ENCODE measurements at places on chromosomes 2 and 18.
A peak's percentile ranks its signal among the peaks of the same experiment; 100 is the strongest.

GRCh38 chr2:45024600-45025291 lies 15.5 kb upstream of the SIX2 start:
- DNase-seq = peak; percentile 52

DNA sequence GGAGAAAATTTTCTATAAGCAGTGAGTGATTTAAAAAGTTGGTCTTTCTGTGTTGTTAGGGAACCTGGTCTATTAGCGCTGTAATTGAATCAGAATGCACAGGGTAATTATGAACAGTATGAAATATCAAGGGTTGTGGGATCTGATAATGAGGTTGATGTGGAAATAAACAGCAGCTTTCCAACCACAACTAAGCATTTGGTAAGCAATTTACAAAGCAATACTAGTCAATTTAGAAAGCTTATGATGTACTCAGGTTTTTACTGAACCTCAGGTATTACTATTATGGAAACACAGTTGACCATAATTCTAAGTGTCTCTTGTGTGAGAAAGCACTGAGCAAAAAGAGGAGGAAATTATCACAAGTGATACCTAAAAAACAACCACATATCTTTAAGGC lies 11.0 kb upstream of the SMCHD1 start:
- no peak for DNase-seq

- peak; percentile 15 for DNase-seq
Observed at GRCh38 chr18:13103366-13103765, 112.2 kb downstream of the CEP192 start.

GRCh38 chr2:23685181-23685580 lies 241.7 kb downstream of the ATAD2B start:
- DNase-seq = no peak

- DNase-seq = no peak
Observed at GRCh38 chr2:206240327-206240726, 34.1 kb upstream of the ZDBF2 start.

GRCh38 chr2:16115881-16116830 lies 175.8 kb downstream of the MYCN start:
- no peak for DNase-seq

DNA sequence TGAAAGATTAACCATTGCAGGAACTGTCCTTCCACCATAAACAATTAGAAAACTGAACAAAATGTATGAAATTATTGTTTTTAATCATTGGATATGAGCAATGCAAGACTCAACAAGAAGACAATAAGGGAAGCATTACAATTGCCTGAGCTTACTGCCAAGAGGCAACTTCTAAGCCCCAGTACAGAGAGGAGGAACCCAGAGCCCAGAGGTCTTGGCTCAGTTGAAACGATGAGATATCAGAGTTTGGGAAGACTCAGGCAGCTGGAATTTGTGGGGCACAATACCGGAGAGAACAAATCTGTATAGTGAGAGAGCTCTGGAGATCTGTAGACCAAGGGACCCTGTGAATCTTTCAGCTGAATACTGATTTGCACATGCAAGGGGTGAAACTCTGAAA lies 80.6 kb upstream of the ZFP36L2 start:
- DNase-seq = no peak

- DNase-seq = no peak
Observed at GRCh38 chr2:150232321-150232720, 255.1 kb downstream of the RND3 start.

DNA sequence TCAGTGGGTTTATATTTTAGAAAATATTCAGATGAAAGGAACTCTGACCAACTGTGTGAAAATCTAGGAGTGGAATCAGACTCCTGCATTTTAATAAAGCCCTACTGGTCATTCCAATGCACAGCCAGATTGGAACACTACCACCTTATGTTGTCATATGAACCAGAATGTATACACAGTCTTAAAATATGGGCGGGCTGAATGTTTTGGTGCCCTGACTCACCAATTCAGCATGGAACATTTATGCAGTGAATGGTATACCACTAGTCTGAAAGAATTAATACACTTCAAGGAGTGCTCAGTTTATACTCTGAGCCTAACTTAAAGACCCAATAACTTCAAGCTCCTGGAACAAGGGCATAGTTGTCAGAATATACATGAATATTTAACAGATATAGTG lies 280.9 kb upstream of the TCF4 start:
- no peak for DNase-seq

GRCh38 chr2:61714210-61714609 lies 139.7 kb downstream of the FAM161A start:
- DNase-seq = no peak

GRCh38 chr2:120969613-120970355 lies 234.1 kb downstream of the GLI2 start:
- DNase-seq = no peak

DNA sequence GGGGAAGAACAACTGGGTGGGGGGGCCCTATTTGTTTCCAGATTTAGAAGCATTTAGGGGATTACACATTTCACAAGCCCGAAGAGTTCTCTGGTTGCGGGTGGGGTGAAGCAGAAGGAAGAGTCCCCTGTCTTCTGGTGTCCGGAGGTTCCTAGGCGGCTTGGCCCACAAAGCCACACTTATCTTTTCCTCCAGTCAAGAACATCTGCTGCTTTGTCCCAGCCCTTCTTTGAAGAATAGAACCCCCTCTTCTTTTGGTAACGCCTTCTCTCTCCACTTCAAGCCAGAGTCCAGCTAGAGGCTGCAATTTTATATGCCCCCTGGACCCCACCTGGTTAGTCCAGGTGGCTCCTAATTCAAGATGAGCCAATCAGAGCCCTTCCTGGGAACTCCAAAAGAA lies 15.8 kb downstream of the BOLA3 start:
- no peak for DNase-seq

GRCh38 chr2:127909019-127909418 lies 23.3 kb upstream of the AMMECR1L start:
- DNase-seq = no peak

GRCh38 chr2:133884739-133885381 lies 316.6 kb upstream of the NCKAP5 start:
- peak; percentile 10 for DNase-seq

DNA sequence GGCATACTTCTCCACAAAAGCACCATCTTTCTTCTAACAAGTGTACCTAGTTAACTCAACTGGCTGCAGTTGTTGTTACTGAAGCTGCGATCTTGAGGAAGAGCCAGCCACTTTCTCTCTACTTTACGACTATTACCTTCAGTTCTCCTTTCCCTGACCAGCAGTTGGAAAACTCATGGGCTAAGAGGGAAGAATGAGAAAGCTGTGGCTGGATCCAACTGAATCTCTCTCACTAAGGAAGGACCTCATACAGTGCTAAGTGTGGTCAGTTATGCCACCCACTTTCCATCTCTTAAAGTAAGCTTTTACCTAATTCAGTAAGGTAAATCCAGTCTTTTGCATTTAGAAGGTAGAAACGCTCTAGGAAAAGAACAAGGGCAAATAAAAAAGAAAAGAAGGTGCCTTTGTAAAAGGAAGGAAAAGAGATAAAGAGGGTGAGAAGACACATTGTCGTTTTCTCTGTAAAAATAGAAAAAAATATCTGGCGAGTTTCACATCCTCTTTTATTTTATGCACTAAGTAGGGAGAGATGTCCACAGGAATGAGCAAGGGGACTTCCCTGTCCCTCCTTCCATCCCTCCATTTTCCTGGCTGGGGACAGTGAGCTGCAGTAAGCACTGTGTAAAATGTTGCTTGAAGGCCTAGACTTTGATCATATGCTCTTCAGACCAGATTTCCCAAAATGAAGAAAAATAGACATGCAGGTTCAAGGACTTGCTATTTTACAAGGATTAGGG lies 73.4 kb downstream of the PLEKHM3 start:
- DNase-seq = no peak

GRCh38 chr2:241224018-241224850 lies 35.8 kb downstream of the ANO7 start:
- DNase-seq = no peak

DNA sequence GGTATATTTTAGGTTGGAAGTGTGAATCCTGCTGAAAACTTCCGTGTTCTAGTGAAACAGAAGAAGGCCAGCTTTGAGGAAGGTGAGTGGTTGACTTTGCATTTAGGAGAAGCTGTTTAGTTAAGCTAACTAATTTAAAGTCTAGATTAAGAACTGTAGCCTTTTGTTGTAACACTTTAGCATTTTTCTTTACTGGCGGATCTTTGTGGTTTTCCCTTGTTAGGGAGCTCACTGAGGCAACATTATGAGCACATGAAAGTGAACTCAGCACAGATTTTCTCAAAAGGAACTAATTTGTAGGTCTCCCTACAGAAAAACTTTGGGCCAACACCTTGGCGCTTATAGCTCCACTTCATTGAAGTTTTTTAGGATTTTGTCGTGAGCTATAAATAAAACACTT lies 52.8 kb downstream of the XRCC5 start:
- no peak for DNase-seq

- no peak for DNase-seq
Observed at GRCh38 chr2:232999354-232999753, 13.7 kb downstream of the NGEF start.

- peak; percentile 29 for DNase-seq
Observed at GRCh38 chr2:45180779-45181178, 171.5 kb upstream of the SIX2 start.

DNA sequence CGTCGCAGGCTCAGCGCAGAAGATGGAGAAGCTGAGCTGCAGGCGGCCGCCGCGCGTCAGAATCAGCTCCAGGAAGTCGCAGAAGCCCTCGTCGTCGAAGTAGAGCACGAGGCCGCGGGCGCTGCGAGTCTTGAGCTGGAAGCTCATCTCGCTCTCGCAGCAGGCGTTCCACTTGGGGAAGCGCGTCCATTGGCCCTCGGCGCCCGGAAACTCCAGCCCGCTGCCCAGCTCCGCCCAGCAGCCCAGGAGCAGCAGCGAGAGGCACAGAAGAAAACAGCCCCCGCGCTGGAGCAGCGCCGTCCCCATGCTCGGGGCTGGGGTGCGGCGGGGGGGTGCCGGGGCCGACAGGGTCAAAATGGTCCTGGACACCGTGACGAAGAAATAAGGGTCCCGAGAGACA lies 4.0 kb downstream of the NRXN1 start:
- DNase-seq = no peak

DNA sequence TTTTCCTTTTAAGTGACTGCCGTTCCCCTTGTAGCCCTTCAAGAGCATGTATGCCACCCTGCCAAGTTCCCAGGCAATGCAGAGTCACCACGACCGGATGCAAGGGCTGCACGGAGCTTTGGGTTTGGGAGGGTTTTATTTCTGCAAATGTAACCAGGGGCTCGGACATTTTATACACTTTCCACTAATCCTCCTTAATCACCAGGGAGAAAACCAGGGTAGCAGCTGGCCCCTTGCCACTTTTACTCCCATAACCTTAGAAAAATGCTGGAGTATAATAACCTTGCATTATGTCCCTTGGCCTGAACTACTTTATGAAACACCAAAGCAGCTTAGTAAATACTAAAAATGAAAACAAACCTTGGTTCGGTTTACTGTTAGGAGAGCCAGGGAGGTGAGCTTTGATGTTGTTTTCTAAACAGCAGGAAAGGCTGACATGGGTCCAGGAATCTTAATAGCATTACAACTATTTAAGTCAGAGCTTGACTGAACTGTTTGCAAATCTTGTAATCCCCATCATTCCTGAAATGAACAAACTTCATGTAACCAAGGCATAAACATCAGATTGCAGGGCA lies 152.8 kb upstream of the RIOK3 start:
- peak; percentile 83 for DNase-seq

GRCh38 chr2:202171241-202171825 lies 67.1 kb downstream of the SUMO1 start:
- no peak for DNase-seq

GRCh38 chr2:141796449-141796848 lies 334.4 kb downstream of the LRP1B start:
- DNase-seq = no peak

DNA sequence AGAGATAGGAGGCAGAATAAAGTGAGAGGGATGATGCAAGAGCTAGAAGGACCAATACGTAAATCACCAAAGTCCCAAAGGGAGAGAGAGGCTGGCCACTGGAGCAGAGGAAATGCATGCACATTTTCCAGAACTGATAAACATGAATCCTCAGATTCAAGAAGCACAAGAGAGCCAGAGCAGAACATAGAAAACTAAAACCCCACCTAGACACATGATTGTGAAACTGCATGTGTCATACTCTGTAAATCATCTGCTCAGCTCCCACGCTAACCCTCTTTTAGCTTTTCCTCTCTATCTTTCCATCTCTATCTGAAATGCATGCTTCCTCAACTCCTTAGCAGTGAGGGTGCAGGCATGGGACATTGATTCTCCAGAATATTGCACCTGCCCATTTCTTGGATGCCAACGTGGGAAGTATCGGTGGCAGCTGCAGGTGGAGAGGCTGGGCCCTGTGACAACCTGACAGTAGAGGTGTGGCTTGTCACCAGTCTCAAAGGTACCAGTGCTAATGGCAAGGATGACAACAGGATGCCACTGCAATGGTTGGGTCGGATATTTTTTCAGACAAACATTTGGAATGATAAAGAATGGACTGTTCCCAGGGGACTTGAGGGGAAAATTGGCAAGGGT lies 89.3 kb upstream of the OTOS start:
- DNase-seq = peak; percentile 91

DNA sequence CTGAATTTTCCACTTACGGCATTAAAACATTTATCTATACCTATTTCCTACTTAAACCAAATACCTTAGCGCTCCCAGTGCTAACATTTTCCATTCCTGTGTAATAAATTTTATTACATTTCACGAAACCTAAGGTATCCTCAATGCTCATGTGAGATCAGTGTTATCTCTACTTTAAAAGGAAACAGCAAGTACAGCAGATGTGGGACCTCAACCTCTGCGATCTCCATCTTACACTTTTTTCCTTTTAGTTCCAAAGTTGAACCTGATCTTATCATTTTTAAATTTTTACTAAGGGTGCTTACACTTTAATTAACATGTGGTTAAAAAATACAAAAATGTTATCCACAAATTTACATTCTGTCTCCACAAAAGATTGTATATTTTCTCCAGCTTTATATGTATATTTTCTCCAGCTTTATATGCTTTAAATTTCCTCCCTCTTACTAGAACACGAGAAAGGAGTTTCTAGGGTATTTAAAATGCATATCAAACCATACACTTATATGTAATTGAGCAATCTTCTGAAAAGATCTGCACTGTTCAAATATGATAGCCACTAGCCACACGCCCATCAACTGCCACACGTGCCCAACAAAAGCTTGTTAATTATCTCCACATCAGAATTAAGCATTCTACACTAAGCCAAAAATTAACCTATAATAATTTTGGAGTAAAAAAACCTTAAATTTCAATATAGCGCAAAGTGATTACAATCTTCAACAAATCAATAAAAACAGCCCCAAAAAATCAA lies 38.1 kb downstream of the MBOAT2 start:
- no peak for DNase-seq

Data from amniotic epithelial cell (primary cell).